Left kidney (tissue), 8 donors: ENCODE measurements at places on chromosomes 16 and 17. TPM values are rescaled to one million over a fixed set of nuclear protein-coding genes. Genes with fewer than 3 reads are reported as not detected.

- no peak for DNase-seq
Observed at GRCh38 chr16:20415541-20415940, 6.2 kb downstream of the ACSM5 start.

DNA sequence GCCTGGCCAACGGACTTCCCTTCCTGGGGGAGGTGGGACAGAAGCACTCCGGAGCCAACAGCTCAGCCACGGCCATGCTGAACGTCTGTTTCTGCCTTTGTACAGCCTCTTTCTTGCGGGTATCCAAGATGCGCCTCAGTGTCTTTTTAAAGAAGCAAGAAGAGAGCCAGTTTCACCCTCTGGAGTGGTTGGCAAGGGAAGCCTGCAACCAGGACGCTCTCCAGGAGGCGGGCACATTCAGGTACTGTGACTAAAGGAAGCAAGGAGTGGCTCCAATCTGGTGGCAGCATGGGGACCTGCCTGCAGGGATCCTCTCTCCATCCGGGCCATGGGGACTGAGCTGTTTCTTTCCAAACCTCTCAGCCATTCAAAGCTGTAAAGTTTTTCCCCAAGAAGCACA lies 60.6 kb upstream of the ENDOV start:
- DNase-seq = no peak

DNA sequence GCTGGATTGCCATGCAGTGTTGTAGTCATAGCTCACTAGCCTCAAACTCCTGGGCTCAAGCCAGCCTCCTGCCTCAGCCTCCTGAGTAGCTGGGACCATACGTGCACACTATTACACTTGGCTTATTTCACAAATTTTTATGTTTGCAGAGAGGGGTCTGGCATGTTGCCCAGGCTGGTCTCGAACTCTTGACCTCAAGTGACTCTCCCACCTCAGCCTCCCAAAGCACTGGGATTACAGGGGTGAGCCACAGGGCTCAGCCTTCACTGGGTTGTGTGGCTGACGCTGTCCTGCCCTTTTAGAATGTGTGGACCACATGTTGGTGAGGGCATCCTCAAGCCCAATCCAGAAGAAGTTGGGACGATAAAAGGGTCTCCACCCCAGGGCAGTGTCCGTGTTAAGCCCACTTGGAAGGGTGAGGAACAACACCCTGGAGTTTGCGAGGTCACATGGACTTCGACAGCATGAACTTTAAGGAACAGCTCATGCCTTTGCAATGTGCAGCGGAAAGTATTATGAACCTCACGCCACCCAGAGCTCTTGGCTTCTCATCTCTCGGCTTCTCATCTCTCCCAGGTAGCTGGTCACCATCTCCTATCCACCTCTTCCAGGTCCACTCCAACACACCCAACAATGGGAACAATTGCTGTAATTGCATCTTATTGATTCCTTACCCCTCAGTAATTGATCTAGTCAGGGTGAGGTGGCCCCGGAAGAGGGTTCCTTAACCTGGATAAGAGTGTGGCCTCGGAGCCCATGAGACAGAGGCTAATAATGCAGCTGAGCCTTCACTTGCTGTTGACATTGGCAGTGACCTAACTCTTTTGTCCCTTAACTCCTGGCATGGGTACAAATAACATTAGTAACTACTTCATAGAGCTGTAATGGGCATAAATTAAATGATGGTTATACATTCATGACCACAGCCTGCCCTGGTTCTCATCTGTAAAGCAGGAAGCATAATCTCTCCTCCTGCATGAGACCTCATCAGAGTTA lies 6.7 kb downstream of the FOXL1 start:
- DNase-seq = no peak

GRCh38 chr16:22092143-22092933 lies at the start of gene VWA3A:
VWA3A (plus strand) TSS chr16:22092541; CDS start chr16:22092638, 97 bp downstream.
- DNase-seq = peak; percentile 59

GRCh38 chr17:13626703-13627102 lies 25.0 kb upstream of the HS3ST3A1 start:
- no peak for DNase-seq

ULK2 gene
- 38.8 TPM for polyA plus RNA-seq

DNA sequence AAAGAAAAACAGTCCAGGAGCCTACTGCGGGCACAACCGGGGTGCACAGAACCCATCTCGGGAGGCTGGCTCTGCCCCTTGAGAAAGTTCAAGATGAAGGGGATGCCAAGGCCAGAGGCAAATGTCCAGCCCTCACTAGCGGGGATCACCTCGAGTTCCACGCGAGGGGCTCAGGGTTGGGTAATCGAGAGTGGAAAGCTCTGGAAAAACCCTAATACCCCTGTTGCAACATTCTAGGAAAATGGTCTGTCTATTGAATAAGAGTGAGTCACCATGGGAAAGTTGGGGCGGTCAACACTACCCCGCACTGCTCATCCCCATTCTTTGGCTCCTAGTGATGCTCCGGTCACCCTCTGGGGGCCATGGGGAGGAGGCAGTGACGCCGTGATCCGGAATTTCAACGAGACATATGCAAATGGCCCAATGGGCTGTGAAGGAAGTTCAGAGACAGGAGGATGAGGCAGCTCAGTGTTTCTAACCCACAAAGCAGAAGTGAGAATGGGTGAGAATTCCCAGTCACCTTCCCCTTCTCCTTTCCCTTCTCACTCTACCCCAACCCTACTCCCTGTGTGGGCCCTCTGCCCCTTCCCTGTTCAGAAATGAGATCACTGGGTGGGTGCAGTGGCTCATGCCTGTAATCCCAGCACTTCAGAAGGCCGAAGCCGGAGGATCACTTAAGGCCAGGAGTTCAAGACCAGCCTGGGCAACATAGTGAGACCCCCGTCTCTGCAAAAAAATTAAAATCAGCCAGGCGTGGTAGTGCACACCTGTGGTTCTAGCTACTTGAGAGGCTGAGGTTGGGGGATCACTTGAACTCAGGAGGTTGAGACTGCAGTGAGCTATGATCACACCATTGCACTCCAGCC lies 22.4 kb downstream of the SOCS3 start:
- no peak for DNase-seq

GRCh38 chr17:19305256-19305655 lies 57.3 kb downstream of the B9D1 start:
- no peak for DNase-seq

ARL5C gene
- polyA plus RNA-seq = 0.22 TPM

- DNase-seq = peak; percentile 43
Observed at GRCh38 chr17:74937064-74938051, 1.7 kb downstream of the OTOP3 start.

PPP1R27 gene
- polyA plus RNA-seq = 0.22 TPM

DNA sequence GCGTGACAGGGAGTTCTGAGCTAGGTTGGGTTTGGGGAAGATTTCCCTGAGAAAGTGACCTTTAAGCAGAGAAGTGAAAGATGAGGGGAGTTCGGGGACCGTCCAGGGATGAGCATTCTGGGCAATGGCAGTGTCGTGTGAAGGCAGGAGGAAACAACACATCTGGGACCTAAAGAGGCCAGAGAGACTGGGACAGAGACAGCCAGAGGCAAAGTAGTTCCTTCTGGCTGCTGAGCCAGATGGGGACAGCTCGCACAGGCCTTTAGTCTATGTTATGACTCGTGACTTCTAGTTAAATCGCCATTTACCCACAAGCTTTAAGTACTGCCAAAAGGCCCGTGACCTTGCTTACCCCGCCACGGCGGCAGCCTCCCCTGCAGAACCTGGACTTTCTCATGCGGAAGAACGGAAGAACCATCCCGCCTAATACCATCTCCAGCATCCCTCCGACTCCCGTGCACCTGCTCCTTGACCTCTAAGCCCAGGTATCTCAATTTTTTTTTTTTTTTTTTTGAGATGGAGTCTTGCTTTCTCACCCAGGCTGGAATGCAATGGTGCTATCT lies 8.5 kb upstream of the MED11 start:
- DNase-seq = no peak

MYH13 gene
- 0.17 TPM for polyA plus RNA-seq

- peak; percentile 53 for DNase-seq
Observed at GRCh38 chr16:50627419-50627818, 53.7 kb downstream of the SNX20 start.

DNA sequence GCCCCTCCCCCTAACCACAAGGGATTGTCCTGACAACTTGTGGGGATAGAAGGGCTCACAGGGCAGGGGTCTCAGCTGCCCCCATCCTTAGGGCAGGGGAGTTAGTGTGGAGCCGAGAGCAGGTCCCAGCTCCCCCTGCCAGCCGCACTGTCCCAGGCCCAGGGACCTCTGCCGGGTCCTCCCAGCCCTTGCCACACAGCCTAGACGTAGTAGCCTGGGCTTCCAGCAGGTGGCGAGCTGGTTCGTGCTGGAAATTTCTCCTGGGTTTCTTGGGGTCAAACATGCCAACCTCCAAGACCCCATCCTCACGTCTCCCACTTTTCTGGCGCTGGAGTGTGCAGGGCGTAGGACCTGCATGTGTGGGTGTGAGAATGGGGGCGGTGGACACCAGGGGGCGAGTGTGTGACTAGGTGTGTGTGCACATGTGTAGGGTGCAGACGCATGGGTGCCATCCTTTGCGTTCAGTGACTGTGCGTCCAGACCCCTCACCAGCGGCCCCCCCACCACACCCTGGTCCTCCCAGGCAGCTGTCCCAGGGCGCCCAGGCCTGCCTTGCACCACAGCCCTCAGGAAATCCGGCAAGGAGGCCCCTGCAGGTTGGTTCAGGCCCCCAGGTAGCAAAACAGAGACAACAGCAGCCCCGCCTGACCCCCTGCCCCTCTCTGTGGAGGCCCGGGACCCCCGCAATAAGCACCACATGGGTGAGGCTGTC lies 29.5 kb downstream of the SBK1 start:
- DNase-seq = no peak

- no peak for DNase-seq
Observed at GRCh38 chr17:148757-149156, 11.4 kb downstream of the SCGB1C2 start.

GRCh38 chr17:44086364-44087311 lies 16.1 kb downstream of the G6PC3 start:
- DNase-seq = no peak

- DNase-seq = no peak
Observed at GRCh38 chr17:64423881-64424280, 25.0 kb upstream of the MILR1 start.

DNA sequence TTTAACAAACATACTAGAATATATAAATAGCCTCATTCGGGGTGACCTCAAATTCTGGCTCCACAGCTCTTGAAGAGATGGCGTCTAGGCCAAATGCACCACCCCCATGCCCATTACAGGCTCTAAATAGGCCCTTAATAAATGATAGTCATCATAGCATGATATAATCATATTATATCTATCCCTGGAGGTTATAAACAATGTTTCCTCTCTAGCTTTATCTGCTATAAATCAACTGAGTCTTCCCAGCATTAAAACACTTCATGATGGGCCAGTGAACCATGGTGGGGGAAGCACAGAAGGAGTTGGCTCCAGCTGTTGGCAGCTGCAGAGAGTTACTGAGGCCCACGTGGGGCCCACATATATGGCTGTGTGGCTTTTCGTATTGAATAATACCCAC lies 214.9 kb upstream of the MPHOSPH6 start:
- DNase-seq = peak; percentile 21

GRCh38 chr17:58401287-58401686 lies 16.0 kb downstream of the RNF43 start:
- no peak for DNase-seq

DNA sequence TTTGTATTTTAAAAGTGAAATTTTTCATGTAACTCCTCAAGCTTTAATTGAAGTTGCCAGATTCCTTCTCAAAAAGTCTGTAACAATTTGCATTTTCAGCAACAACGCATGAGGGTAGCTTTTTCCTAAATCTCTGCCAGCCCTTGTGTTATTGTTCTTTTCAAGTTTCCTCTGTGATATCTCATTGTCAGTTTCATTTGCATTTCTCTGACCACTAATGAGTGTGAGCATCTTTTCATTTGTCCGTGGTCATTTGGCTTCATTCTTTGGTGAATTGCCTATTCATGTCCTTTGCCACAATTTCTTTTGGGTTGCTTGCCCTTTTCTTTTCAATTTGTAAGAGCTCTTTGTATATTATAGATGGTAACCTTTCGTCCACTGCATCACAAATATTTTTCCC lies 68.0 kb upstream of the NKD1 start:
- DNase-seq = no peak

PRRT2 gene
- polyA plus RNA-seq = 19.4 TPM

HS3ST3A1 gene
- polyA plus RNA-seq = 1.6 TPM

DNA sequence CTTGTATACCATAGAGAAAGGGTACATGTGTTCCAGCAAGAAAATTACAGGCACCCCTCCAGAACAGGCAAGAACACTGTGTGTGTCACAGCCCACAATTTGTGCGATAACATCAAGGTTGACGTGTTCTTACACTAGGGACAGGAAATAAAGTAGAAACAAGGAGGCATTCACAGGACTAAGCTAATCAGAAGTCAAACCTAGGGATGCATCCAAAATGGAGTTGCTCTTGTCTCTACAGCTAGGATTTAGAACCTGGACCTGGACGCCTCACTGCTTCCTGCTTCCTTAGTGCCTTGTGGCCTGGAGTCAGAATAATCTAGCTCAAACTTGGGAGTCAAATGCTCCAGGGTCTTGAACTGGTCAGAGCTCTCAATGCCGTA lies 41.3 kb downstream of the GINS3 start:
- DNase-seq = no peak

DNA sequence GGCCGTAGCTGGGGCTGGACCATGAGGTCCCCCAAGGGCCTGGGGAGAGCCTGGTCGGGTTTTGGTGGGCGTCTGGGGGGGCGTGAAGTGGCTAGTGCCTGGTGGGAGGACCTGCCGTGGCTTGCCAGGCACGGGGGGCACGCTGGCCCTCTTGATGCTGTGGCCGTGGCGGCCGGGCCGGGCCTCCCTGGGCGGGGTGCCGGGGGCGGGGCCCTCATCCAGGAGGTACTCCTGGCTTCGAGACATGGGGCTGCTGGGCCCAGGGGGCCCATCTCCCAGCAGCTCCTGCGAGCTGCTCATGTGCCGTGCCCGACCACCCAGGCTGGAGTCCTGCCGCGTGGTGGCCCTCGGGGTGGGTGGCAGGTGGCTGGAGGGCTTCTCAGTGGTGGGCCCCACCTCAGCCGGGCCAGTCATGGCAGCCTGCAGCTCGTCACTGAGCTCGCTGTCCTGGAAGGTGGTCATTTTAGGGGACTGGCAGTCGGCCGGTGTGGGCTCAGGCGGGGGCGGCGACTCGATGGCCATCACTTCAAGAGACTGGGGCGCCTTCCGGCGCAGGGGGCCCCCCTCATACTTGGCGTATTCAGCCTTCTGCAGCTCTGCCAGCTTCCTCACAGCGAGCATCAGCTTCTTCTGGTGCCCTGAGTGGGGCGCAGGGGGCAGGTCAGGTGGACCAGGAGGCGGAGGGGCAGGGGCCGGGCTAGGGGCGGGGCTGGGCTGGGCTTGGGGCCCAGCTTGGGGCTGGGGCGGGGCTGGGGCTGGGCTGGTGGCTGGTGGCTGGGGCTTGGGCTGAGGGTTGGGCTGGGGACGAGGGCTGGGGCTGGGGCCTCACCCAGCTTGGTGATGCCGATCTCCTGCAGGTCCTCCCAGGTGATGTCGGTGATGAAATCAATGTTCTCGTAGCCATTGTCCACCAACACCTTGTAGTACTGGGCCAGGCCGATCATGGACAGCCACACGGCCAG lies 15.2 kb downstream of the CASKIN1 start:
- DNase-seq = no peak
